Esophagus muscularis mucosa (tissue), 4 donors: ENCODE measurements at places on chromosomes 7 and 10.

GRCh38 chr7:18648849-18649758, 153.6 kb downstream of the HDAC9 start:
- H3K4me1 ChIP-seq, result no peaks in the 10 kb centered on the region
- peaks cover 21% of the 10 kb centered on the region for H3K36me3 ChIP-seq
- H3K4me3 ChIP-seq, result no peak overlapping the region
- no peaks in the 10 kb centered on the region for H3K27me3 ChIP-seq
- no peak for DNase-seq
- no peak overlapping the region for H3K27ac ChIP-seq

- no peaks in the 10 kb centered on the region for H3K27me3 ChIP-seq
- no peak for DNase-seq
- no peaks in the 10 kb centered on the region for H3K4me1 ChIP-seq
- no peaks in the 10 kb centered on the region for H3K36me3 ChIP-seq
- no peak overlapping the region for H3K4me3 ChIP-seq
- H3K27ac ChIP-seq, result no peak overlapping the region
Measured at GRCh38 chr7:86301301-86301700, 342.4 kb upstream of the GRM3 start.

DNA sequence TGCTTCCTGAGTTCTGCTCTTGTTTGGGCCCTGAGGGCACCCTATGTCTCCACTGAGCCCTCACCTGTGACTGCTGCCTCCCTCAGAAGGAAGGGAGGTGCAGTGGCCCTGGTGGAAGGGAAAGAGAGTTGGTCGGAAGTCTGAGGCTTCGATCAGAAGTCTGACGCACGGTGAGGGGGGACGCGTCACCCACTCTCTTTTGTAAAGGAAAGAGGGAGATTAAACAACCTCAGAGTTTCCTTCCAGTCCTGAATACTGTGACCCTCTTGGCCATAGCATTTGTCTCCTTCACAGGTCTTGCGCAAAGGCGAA, 31.4 kb upstream of the TRIM8 start:
- peaks cover 34% of the 10 kb centered on the region for H3K36me3 ChIP-seq
- peak overlapping the region; percentile 76 for H3K27ac ChIP-seq
- no peak for DNase-seq
- no peak overlapping the region for H3K4me3 ChIP-seq

- H3K4me1 ChIP-seq, result peaks cover 53% of the 10 kb centered on the region
- H3K4me3 ChIP-seq, result no peak overlapping the region
- H3K27ac ChIP-seq, result no peak overlapping the region
Measured at GRCh38 chr7:117041822-117042221, 88.5 kb downstream of the ST7 start.

- H3K36me3 ChIP-seq, result no peaks in the 10 kb centered on the region
- no peak for DNase-seq
- H3K4me1 ChIP-seq, result no peaks in the 10 kb centered on the region
- H3K4me3 ChIP-seq, result no peak overlapping the region
- no peak overlapping the region for H3K27ac ChIP-seq
Measured at GRCh38 chr10:100873146-100873826, 39.5 kb upstream of the SLF2 start.
